Purkinje cell (primary cell): ENCODE measurements at places on chromosomes 5 and 9. TPM values are rescaled to one million over a fixed set of nuclear protein-coding genes. Genes with fewer than 3 reads are reported as not detected.

The HAND1 gene
- not detected in 2 replicates for polyA plus RNA-seq

The DBH gene
- not detected in 2 replicates for polyA plus RNA-seq

The RC3H2 gene
- polyA plus RNA-seq: 28.1 and 33.0 TPM in 2 replicates

The FSTL4 gene
- 174 and 193 TPM in 2 replicates for polyA plus RNA-seq

The MYMK gene
- polyA plus RNA-seq: not detected in 2 replicates

The ITGA1 gene
- polyA plus RNA-seq: 2.2 and 8.4 TPM in 2 replicates

The CRHBP gene
- 9.1 TPM in 1 of 2 replicates, not detected in the other for polyA plus RNA-seq

The RALGPS1 gene
- polyA plus RNA-seq: 8.0 and 9.1 TPM in 2 replicates
